ENCODE measurements at places on chromosomes 5 and 9. TPM values are rescaled to one million over a fixed set of nuclear protein-coding genes. Genes with fewer than 3 reads are reported as not detected.

The FAM163B gene
- total RNA-seq = not detected

The DIRAS2 gene
- total RNA-seq = 1.0 TPM

The GLRA1 gene
- not detected for total RNA-seq

The IFNK gene
- not detected for total RNA-seq

Data from dermis blood vessel endothelial cell (primary cell).